ENCODE measurements at places on chromosomes 13 and 19. TPM values are rescaled to one million over a fixed set of nuclear protein-coding genes. Genes with fewer than 3 reads are reported as not detected.

Gene SH2D3A
- total RNA-seq, result not detected

Gene ZNF534
- not detected for total RNA-seq

Gene C13orf42
- total RNA-seq, result not detected

Gene SPTBN4
- total RNA-seq, result 0.90 TPM

Gene ERICH4
- not detected for total RNA-seq

All from cardiac atrium fibroblast (primary cell).